Activated CD8-positive, alpha-beta memory T cell treated with anti-CD3 and anti-CD28 coated beads for 1 hour (primary cell): ENCODE measurements at places on chromosomes 5 and 9.

DNA sequence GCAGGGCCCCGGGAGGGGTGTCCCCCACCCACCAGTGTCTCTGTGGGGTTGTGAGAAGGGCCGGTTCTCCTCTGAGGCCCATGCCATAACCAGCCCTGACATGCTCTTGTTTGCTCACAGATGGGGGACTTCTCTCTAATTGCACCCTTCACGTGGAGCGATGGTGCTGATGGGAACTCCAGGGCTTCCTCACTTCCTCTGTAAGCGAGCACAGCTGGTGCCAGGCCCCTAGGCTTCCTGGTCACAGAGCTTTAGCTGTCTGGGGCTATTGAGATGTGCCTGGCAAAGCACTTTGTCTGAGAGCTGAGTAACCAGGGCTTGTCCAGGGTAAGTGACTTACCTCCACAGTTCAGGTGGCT is 36.4 kb downstream of the PHF2 start:
- DNase-seq: no peak

DNA sequence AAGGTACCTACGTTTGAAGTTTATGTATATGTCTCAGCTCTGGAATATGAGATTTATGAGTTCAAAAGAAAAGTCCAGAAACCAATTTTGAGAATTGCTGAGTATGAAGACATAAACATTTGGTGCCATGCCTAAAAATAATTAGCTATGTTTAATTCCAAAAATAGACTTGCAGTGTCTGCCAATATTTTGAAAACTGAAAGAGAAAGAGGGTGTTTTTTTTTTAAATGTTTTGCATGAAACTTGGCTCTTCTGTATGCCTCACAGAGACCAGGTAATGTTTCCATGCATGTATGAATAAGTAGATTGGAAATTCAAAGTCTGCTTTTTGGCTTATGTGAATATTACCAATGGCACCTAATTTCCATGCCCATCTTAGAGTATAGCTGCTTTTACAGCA is 634.4 kb upstream of the C9orf72 start:
- no peak for DNase-seq

GRCh38 chr9:84490206-84490841 is 149.8 kb upstream of the SLC28A3 start:
- DNase-seq: no peak

GRCh38 chr9:128114326-128115186 is 13.0 kb downstream of the PTGES2 start:
- DNase-seq: no peak

GRCh38 chr5:1333986-1334385 is 10.9 kb downstream of the CLPTM1L start:
- DNase-seq: no peak

DNA sequence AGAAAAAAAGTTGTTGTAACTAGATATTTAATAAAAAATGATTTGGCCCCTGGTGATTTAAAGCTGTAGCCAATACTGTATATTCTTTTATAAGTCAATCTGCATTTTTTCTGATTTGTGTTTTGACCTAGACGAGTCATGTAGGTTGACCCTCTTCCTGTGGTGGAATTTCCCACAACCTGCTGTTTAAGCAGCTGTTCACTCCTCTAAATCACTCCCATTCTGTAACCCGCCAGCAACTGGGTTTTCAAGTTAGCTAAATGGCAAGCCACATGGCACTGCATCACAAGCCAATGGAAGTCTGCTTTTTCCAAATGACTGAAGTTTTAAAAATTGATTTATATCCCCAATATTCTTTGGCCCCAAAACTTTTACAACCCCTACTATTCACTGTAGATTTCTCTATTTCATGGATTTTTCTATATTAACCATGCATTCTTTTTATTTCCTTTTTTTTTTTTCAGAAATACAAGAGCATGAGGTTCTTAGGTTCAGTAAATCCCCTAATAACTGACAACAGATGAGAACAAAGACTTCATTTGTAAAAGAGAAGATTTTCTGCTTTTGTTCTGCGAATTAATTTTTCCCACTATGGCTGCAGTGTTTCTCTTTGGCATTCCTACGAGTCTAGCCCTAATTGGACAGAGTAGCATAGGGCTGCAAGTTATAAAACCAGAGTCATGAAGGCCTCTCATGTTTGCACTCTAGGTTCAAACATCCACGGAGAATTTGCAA is 184.5 kb upstream of the TLE4 start:
- DNase-seq: no peak

GRCh38 chr9:98702340-98702739 is 6.4 kb downstream of the GABBR2 start:
- no peak for DNase-seq
